ENCODE measurements at places on chromosomes 4 and X.

- DNase-seq, result no peak
Measured at GRCh38 chrX:127558811-127559210, 493.4 kb downstream of the ACTRT1 start.

GRCh38 chrX:137031517-137032340 lies 2.1 kb downstream of the GPR101 start:
- DNase-seq, result peak; percentile 30

- DNase-seq, result no peak
Measured at GRCh38 chr4:8390577-8390976, 49.9 kb downstream of the ACOX3 start.

DNA sequence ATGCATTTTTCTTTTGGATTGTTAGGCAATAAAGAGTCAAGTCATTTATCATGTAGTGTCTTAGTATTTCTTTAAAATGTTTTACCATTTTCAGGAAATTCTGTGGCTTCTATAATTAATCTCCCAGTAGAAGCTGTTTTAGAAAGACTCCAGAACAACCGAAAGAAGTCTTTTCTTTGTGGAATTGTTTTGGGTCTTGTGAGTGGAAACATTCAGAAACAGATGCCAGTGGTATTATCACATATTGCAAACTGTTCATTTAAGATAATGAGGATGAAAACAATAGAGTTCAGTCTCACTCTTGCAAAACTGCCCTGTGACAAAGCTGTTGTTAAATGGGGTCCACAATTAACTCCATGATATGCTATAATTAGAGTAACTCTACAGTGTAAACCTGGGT lies 211.2 kb upstream of the KIT start:
- no peak for DNase-seq

DNA sequence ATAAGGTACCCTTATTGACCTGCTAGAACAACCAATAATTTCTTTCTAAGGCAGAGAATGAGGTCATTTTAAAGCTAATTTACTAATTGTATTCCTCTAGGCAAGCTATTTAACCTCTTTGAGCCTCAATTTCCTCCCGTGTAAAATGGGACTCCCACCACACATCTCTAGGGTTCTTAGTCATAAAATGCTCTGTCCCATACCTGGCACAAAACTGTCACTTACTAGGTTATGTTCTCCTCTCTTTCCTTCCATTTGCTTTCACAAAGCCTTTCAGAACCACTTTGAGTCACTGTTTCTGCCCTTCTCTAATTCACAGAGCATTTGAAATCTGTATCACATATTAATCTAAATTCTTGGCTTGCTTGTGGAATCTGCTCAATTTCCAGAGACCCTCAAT lies 2.4 kb upstream of the GPR82 start:
- DNase-seq, result no peak

DNA sequence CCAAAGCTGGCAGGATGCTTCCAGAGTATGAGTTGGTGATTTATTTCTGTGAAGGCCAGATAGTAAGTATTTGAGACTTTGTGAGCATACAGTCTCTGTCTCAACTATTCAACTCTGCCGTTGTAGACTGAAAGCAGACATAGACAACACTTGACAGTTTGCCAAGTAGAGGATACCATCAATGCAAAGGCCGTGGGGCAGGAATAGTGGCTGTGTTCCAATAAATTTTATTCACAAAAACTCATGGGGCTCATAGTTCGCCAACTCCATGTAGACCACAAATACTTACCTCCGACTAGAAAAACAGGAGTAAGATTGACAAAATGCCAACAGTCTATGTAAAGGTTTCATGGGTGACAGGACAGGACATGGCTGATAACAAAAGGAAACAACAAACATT lies 3.7 kb upstream of the PIR start:
- no peak for DNase-seq

- no peak for DNase-seq
Measured at GRCh38 chrX:15567886-15568616, 32.7 kb downstream of the ACE2 start.

GRCh38 chrX:10048076-10048475 lies 80.9 kb downstream of the CLDN34 start:
- DNase-seq, result no peak

DNA sequence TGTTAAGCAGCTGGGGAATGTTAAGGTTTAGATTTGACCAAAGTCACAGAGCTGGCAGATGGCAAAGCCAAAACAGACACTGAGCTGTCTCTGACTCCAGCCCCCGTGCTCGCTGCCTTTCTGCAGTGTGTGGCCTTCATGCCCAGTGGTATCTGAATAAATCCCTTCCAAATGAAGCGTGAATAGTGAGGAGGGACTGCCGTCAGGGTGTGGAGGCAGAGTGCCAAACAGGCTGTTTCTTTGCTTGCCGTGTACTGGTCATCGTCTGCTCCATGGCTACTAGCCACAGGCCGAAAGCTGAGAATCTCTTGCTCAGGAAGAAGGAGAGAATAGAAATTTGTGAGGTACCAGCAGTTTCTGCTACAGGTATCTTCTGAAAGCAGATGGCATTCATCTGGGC lies 19.7 kb downstream of the PRIMPOL start:
- no peak for DNase-seq

DNA sequence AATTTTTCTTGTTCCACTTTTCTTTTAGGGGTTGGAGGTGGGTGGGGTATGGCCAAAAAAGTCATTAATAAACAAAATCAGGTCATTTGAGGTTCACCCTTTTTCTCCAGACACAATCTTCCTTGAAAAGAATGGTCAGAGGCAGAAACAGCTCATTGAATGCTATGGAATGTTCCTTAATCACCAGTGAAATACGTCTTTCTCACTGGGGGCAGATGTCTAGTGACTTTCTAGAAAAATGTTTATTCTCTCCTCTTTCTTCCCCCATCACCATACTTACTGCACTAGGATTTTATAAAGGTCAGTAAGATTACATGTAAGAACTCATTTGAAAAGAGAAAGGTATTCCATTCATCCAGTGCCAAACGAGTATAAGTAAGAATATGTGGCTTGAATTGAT lies 44.5 kb downstream of the MGST2 start:
- no peak for DNase-seq

DNA sequence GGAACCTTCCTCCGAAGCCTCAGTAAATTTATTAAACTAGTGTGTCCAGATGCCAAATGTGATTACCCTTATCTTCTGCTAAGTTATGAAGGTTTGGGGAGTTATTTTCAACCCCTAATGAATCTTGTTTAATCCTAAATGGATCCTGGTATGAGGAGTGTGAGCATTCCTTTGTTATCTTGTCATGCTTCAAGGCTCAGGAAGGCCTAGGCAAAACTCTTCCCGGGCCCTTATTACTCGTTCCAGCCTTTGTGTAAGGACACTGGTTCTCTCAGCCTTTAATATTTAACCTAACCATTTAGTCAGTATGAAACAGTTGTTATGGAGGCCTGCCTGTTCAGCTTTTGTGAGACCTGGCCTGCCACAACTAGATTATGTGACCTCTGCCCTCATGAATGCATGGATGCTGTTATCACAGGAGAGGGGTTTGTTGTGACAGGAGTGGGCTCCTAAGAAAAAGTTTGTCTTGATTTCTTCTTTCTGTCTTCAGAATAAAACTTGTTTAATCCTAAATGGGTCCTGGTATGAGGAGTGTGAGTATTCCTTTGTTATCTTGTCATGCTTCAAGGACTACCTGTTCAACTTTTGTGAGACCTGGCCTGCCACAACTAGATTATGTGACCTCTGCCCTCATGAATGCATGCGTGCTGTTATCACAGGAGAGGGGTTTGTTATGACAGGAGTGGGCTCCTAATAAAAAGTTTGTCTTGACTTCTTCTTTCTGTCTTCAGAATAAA lies 181.7 kb downstream of the SLC39A8 start:
- DNase-seq, result no peak

GRCh38 chr4:6671648-6672047 lies 22.0 kb upstream of the S100P start:
- no peak for DNase-seq

DNA sequence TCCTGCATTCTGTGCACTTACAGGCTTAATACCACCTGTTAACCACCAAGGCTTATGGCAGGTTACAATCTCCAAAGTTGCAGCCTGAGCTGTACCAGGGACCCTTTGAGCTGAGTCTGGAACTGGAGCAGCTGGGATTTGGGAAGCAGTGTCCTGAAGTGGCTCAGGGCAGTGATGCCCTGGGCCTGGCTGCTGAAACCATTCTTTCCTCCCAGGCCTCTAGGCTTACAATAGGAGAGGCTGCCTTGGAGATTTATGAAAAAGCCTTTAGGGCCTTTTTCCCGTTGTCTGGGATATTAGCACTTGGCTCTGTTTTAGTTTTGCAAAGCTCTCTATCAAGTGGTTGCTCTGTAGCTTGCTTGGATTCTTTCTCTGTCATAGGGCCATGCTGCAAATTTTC lies 154.3 kb upstream of the CASK start:
- DNase-seq, result no peak

GRCh38 chr4:168979338-168979737 lies 30.7 kb downstream of the CBR4 start:
- DNase-seq, result no peak

DNA sequence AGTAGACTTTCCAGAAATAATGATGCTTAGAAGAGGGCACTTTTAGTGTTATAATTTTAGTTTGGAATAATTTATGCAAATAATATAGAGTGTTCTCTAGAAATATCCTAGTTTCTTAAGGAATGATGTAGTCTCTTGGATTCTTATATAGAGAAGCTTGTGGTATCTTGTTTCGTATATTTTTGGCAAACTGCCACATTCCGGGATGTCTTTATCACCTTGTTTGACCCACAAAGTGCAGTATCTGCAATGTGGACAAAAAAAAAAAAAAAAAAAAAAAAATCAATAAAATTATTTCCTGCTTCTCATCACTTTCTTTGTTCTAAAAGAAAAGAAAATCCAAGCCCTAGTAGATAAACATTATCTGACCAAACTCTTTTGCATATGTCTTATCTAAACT lies 1577.7 kb upstream of the TENM3 start:
- no peak for DNase-seq

- no peak for DNase-seq
Measured at GRCh38 chrX:8913655-8914409, 112.6 kb upstream of the FAM9A start.

DNA sequence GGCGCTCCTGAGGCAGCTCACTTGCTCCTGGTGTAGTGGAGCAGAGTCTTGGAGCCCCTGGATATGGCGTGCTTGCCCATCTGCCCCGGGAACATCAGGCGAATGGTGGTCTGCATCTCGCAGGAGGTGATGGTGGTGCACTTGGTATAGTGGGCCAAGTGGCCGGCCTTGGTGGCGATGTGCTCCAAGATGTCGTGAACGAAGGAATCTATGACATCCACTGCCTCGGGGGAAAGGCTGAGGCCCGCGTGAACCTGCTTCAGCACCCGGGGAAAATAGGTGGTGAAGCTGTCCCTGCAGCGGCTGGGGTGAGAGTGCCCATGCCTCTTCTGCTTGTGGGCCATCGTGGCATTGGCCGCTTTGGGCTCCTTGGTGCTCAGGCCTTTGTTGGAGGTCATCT lies 58.1 kb upstream of the TMSB15B start:
- no peak for DNase-seq

DNA sequence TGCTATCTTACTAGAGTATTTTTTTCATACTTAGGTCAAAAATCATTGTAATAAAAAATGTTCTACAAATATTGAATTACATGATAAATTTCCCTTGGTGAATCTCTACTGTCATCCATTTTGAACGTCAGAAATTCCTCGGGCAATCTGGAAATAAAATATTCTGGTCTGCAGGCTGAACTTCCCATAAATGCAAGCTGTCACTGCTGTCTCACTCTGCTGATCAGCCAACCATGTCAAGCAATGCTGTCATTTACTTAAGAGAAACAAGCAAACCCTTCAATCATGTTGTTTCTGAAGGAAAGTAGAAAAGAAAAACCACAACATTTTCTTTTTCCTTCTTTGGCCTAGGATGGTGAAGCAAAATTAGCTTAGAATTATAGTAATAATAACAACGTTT lies 514.2 kb upstream of the GALNT7 start:
- no peak for DNase-seq

GRCh38 chr4:31737419-31737818 lies 1017.2 kb downstream of the PCDH7 start:
- DNase-seq, result no peak

DNA sequence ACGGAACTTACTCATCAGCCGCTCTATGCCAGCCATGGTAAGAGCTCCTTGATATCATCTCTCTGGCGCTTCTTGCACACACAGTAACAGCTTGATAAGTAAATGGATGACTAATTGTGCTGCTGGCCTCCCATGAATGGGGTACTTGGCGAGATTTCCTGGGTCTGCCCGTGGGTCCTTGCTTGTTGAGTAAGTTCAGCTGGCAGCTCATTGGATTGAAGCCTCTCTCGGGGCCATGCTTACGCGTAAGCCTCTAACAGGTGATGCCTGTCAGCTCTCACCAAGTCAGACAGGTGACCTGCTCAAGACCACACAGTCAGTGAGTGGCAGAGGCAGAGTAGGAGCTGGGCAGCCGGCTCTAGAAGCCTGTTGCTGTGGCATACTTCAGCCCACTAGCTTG lies 7.7 kb downstream of the NSG1 start:
- DNase-seq, result no peak

DNA sequence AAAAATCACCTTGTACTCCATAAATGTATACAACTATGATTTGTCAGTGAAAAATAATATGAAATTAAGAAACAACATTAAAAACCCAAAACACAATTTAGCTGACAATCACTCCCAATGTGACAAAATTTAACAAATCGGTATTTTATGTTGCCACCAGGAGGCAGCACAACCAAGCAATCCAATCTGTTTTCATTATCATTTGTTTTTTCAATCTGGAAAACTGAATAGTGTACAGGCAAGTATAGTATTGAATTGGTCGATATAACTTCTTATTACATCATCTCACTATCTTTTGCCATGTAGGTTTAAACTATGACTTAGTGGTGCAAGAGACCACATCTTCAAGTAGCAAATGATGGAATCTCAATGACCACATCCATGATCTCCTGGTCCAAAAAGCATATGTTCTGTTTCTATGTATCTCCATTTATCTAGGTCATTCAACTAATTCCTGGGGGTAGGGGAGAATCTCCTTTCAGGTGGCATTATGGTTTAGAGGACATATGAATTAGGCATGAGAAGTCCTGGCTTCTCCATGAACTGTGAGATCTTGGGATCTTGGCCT lies 112.9 kb upstream of the AGA start:
- no peak for DNase-seq

DNA sequence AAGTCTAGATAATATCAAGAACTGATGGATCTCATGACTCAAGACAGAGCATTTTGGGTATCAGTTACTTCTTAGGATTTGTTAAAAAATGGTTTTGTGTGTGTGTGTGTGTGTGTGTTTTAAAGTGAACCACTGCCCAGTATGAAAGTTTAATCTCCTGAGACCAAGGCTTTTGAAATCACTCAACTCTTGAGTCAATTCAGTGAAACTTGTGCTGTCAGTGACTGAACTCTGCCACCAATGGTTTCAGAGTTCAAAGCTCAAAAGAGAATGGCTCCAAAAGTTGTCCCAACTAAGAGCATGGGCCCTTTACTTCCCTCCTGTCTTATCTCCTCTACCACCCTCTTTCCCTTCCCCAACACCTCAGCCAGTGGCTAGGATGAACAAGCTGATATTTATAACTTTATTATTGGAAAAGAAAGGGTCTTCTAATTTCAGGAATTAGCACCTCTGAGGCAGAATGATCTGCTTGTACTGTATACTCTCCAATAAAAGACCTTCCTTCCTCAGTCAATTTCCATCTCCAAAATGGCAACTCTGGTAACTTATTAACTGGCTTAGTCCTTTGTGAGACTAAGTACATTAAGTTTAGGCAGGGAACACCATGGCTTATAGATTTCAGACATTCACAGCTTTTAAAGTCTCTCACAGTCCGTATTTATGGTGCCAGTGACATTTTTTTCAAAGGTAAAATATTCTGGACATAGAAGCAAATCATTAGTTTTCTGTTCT lies 152.2 kb downstream of the REPS2 start:
- DNase-seq, result no peak
